T-helper 17 cell (primary cell): ENCODE measurements at places on chromosomes 6 and 20. TPM values are rescaled to one million over a fixed set of nuclear protein-coding genes. Genes with fewer than 3 reads are reported as not detected.
A peak's percentile ranks its signal among the peaks of the same experiment; 100 is the strongest.

Gene WFDC2
- total RNA-seq, result 0.96 TPM

Gene CCDC170
- total RNA-seq, result not detected

Gene NMBR
- total RNA-seq, result not detected

Gene SYNJ2
- total RNA-seq, result 45.0 TPM

DNA sequence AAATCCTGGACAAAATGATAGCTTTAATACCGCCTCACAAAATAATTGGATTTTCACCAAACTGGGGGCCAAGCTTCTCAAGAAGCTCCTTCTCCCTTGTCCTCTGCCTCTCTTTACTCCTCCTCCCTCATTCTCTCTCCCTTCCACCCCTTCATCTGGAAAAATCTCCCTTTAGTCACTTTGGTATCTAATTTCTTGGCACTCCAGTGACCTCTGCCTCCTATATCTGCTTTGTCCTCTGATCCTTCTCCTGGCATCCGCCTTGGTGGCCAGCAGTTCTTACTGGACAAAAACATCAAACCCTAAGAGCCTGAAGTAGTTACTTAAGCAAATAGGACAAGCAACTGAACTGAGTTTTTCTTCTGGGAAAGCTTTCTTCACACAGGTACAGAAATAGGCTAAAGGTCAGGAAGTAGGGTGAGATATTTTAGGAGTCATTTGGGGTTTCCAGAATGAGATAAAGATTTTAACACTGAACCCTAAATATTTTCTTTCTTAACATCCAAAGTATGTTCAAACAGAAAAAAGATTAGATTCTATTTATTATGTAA lies 220.7 kb downstream of the ARHGAP18 start:
- DNase-seq, result no peak

GRCh38 chr20:62691487-62691886 lies 17.1 kb upstream of the NTSR1 start:
- no peak for DNase-seq

DNA sequence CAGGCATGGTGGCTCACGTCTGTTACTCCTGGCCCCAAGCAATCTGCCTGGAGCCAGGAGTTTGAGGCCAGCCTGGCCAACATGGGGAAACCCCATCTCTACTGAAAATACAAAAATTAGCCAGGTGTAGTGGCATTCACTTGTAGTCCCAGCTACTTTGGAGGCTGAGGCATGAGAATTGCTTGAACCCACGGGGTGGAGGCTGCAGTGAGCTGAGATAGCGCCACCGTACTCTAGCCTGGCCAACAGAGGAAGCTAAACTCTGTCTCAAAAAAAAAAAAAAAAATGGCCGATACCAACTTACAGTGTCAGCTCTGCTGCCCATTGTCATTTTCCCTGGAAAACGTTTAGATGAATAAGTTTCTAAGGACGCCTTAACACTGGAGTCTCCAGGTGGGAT lies 489.9 kb downstream of the TFAP2A start:
- no peak for DNase-seq

GRCh38 chr20:51533291-51534172 lies 9.0 kb downstream of the NFATC2 start:
- DNase-seq, result no peak

DNA sequence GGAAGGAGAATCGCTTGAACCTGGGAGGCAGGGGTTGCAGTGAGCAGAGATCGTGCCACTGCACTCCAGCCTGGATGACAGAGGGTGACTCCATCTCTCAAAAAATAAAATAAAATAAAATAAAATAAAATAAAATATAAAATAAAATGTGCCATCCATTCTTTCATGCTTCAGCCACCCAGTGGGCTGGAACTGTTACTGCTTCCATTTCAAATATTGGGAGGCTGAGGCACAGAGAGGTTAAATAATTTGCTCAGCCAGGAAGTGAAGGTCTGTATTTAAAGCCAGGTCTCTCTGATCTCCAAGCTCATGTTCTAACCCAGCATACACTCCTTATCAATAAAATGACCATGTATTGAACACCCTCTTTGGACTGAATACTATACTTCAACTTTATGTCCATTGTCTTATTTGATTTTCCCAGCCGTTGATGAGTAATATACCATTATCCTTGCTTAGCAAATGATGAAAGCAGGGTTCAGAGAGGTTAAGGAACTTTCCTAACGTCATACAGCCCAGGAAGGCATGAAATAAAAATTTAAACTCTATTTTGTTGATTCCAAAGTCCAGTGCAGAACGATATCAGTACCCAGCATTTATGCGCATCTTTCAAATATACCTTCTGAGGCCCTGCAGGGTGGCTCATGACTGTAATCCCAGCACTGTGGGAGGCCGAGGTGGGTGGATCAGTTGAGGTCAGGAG lies 25.8 kb upstream of the SLC9A8 start:
- no peak for DNase-seq

- no peak for DNase-seq
Observed at GRCh38 chr20:43727980-43728590, 1.3 kb upstream of the GTSF1L start.

GRCh38 chr6:20211941-20212391 lies 303 bp downstream of the MBOAT1 start:
- DNase-seq, result peak; percentile 37

DNA sequence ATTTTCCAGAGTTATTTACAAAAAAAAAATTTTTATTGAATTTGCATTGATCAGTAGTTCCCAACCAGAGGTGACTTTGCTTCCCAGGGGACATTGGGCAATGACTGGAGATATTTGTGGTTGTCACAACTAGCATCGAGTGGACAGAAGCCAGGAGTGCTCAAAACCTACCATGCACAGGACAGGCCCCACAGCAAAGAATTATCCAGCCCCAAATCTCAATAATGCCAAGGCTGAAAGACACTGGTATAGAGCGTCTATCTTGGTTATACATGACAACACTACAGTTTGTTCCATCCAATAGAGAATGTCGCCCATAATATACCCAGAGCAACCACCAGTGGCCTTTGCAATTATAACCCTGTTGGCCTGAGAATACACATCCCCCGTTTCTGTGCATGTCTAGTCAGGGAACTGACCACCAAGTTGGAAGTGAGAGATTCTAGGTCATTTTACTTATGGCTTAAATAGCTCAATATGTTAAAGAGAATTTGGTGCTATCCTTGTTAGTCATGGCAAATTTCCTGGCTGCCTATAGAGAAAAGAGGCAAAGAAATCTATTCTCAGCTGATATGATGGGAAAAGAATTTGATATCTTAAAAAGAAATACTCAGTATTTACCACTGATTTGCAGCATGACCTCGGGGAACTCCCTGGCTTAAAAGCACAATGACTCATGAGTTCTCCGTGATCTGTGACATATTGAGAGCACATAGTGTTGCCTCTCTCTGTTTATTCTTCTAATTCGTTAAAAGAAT lies 76.0 kb upstream of the ADTRP start:
- no peak for DNase-seq

DNA sequence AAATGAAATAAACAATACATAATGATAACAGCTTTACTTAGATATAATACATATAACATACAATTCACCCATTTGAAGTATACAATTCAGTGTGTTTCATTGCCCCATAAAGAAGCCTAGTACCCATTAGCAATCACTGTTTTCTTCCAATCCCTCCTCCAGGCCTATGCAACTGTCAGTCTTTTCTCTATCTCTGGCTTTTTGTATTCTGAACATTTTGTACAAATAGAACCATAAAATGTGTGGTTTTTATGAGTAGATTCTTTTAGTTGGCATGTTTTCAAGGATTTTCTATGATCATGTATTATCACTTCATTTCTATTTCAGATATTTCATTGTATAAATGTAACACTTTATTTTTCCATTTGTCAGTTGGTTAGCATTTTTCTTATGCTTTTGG lies 54.6 kb upstream of the MYO6 start:
- no peak for DNase-seq

GRCh38 chr6:102417368-102417998 lies 1024.0 kb downstream of the GRIK2 start:
- DNase-seq, result no peak

- no peak for DNase-seq
Observed at GRCh38 chr6:45657226-45657625, 279.5 kb upstream of the SUPT3H start.

DNA sequence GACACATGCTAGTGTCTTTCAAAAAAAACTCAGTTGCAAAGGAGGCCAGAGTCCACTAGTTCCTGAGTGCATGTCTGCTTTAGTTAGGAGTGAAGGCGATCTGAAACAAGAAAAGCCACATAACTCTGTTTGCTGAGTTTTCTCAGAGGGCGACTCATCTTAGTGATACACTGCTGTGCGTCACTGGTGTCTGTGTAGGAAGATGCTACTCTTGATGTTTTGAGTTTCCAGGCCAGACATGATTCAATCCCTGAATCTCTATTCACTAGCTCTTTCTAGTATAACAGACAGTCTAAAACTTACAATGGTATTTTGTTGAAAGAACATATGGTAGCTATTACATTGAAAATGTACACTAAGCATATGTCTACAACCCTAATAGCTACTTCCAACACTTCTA lies 60.9 kb downstream of the GFRAL start:
- DNase-seq, result no peak

- no peak for DNase-seq
Observed at GRCh38 chr6:130796313-130796905, 30.8 kb upstream of the SMLR1 start.
